Right lung (tissue), 10 donors: ENCODE measurements at places on chromosomes 7 and 10.
A peak's percentile ranks its signal among the peaks of the same experiment; 100 is the strongest.

- DNase-seq = no peak
Observed at GRCh38 chr10:72392571-72392970, 37.9 kb upstream of the DNAJB12 start.

DNA sequence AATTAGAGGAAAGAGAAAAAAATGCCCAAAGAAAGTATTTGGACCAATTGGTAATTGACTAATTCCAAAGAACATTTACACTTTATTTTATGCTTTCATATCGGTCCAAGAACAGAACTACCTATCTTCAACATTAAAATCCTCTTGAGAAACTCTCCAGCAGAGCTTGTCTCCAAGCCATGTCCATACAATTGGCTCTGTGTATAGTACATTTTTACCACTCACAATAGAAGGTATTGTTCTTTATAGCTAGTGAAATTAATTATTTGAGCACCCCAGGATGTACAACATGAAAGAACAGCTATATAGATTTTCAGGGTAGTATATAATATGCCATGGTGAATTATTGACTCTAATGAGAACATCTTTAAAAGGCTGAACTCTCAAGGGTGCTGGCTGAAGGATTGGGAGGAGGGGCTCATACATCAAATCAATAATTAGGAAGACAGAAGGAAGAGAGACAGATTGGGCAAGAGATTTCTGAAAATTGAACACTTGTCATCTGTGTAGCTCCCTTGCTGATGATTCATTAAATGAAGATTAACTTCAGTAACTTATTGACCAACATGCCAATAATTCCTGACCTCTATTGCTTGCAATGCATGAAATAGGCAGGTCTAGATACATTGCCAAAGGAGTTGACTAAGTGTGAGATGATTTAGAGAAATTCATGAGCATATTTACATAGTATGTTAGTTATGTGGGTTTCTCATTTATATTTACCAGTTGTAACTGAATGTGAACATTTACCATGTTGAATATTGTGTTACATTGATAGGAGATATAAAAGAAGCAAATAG lies 249.7 kb downstream of the MTERF1 start:
- DNase-seq = no peak

DNA sequence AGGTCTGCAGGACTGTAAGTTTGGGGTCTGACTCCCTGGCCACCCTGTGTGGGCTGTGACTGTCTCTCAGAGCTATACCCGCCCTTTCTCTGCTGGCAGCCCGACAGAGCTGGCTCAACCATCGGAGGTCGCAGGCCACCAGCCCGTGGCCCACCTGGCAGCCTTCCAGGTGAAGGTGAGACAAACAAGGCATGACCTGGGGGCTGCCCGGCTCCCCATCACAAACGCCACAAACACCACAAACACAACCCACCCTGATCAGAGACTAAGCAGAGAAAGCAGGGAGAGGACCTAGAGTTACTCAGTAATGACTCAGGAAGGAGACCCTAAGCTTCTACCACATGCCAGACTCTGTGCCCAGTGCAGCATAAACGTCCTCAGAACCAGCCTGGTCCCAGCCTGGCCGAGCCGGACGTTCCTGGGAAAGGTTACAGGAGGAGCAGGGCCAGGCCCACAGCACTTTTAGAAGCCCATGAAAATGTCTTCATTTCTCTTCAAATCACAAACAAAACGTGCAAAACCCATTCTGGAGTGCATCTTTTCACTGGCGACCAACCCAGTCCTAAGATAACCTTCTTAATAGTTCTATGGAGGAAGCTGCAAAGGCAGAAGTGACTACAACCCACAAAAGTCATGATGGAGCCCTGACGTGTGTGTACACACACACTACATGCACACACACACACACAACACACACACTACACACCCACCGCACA lies 66.8 kb downstream of the MKI67 start:
- DNase-seq = no peak

- no peak for DNase-seq
Observed at GRCh38 chr10:47266602-47267001, 33.4 kb upstream of the GDF10 start.

DNA sequence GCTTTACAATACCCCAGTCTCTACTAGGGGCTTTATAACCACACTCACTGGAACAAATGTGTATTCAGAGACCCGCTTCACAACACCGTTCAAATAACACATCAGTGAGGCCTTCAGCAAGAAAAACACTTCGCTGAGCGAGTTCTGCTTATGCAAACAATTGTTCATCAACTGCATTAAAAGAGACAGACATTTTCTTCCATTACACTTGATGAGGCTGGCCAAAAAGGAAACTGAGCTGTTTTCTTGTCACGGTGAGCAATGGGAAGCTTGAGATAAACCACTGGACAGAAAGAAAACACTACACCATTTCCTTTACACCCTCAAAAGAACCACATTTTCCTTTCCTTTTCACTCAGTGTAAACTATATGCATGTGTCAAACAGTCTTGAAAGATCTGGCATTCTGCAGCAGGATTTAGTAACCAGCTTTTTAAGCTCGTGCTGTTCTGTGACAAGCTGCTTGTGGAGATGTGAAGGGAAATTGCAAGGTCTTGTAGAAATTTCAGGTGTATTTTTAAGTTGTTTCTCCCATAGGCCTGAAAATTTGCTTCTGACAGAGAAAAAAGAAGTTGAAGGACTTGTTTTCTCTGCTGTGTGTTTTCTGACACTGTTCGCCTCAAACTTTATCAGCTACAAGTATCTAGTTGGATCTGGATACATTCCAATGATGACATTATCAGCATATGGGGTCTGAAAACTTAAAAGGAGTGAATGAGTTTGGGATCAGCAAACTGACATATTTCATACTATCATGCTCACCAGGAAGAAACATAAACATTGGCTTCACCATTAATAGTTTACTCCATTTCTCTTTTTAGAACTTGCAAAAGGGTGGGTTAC lies 693.1 kb downstream of the PARD3 start:
- DNase-seq = no peak

DNA sequence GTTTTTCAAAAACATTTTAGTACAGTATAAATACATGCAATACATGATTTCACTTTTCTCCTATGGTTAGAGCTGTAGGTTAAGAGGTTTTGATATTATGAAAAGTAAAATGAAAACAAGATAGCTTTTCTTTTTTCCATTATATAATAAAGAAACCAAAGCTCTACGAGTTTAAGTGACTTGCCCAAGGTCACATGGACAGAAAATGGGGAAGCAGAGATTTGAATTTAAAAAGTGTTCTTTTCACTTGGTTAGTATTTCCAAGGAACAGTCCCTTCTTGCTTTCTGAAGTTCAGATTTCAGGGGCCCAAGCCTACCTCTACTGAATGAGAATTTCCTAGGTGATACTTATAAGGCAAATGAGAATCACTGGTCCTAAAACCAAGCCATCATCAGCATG lies 13.2 kb upstream of the MAP3K8 start:
- DNase-seq = no peak

DNA sequence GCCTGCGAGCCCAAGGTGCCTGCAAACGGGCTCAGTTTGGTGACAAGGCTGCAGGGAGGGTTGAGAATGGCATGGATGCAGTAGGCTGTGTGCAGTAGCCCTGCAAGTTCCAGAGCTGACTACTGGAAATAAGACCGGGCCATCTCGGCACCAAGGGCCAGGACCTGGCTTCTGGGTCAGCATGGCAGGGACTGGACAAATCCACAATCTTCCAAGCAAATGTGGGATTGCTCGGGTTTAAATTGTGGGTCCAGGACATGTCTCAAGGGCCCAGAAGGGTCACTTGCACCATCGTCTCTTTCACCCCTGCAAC lies 78.0 kb downstream of the GPR26 start:
- DNase-seq = no peak

- no peak for DNase-seq
Observed at GRCh38 chr10:61669161-61669725, 6.5 kb downstream of the CABCOCO1 start.

DNA sequence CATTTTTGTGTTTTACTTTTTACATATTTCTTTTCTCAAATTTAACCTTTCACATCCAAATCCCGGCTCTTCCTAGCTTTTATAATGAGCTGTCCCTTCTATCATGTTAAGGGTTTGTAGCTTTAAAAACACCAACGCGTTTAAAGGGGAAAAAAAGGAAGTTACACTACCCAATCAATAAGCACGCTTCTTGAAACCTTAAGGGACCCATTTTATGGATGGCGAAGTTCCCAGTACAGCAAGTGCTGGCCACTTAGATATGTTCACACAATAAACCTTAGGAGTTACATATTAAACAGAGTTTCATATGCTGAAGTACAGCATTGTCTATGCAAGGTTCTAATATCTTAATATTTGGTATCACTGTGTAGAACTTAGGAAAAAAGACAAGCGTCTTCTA lies 1.8 kb downstream of the GNG11 start:
- no peak for DNase-seq

GRCh38 chr10:92239600-92240288 lies 51.1 kb downstream of the CPEB3 start:
- peak; percentile 36 for DNase-seq

GRCh38 chr7:107387128-107387527 lies 82.7 kb upstream of the GPR22 start:
- DNase-seq = no peak

- peak; percentile 44 for DNase-seq
Observed at GRCh38 chr7:4739528-4739992, 35.9 kb upstream of the AP5Z1 start.

DNA sequence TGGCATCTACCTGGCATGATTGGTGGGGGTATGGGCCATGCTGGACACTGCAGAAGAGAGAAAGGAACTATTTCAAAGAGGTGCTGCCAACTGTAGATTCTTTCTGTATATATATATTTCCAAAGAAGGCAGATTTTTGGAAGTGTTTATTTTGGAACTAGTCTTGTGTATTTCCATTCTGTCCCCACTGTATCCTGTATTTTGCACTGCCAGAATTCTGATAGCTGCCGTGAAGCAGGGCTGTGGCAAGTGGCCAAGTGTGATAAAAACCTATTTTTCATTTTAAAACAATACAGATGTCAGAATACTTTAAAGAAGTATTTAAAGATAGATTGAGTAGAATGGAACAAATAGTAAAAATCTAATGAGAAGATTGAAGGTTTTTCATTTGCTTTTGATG lies 17.1 kb downstream of the MCU start:
- peak; percentile 66 for DNase-seq

DNA sequence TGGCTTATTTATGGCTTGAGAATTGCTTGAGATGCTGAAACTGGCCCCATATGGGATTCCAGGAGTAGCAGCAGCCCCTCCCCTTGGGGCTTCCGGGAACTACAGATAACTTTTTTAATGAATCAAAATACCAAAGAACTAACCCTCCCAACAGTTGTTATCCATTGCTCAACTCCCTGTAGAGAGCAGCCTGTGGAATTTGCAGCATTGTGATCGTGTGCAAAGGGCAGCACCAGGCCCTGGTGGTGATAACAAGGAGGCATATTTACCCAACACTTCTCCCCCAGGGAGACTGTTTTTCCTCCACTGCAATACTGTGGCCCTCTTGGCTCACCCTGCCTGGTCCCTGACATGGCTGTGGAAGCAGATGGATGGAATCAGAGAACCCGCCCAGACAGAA lies 196.2 kb downstream of the PLXNA4 start:
- peak; percentile 67 for DNase-seq

DNA sequence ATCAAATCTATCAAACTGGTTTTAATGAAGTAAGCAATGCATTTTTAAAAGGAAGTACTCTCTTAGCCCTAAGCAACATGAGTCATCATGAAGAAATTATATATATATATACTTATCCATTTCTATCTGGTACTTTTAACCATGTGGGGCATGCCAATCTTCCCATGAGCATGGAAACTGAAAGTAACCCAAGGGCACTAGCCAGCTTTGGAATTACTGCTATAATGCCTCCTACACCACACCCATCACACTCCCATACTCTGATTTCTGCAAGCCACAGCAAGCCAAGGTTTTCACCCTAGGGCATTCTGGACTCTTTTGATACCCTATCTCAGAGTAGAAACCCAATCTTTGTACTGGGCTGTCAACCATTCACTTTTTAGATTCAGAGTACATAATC lies 204.6 kb downstream of the IMMP2L start:
- no peak for DNase-seq

DNA sequence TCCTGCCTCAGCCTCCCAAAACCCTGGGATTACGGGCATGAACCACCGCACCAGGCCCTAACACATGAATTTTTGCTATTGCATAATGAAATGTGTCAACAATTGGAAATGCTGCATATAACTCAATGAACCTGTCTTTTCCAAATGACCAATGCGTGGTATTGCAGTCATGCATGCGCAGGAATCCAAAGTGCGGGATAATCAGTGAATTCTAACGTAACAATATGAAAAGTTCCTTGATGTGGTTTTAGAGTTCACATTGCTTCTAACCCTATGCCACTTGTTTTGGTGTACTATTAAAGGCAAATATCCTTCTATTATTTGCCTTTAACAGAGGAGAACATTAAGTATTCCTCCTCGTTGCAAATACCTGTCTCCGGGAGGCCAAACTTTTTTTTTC lies 10.5 kb downstream of the TDRD1 start:
- DNase-seq = no peak

DNA sequence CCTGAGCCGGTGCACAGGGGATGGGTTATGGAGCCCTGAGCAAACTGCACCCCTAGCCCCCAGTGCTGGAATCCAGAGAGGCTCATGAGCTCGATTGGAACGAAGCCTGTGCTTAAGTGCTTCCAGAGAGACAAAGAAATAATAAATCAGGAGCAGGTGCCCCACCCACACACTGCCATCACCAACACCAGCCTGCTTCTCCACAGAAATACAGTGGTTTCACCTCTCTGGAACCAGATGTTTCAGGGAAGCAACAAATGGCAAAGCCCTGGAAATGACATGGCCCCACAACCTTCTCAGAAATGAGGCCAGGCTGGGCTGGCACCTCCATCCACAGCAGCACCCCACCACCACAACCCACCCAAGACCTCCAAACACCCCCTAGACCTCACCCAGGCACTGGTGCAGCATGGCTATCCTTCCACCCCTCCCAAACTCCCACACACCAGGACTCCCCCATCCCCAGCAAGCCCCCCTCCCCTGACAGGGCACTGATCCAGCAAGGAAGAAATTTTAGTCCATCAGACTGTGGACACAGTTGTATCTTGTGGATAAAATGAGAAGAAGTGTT lies 4.1 kb upstream of the SLC18A3 start:
- no peak for DNase-seq

- no peak for DNase-seq
Observed at GRCh38 chr10:987620-987869, 689 bp upstream of the GTPBP4 start.

GRCh38 chr7:2725178-2726105 lies 37.4 kb downstream of the AMZ1 start:
- DNase-seq = no peak

- DNase-seq = no peak
Observed at GRCh38 chr10:116597543-116597942, 6.8 kb downstream of the PNLIPRP1 start.

DNA sequence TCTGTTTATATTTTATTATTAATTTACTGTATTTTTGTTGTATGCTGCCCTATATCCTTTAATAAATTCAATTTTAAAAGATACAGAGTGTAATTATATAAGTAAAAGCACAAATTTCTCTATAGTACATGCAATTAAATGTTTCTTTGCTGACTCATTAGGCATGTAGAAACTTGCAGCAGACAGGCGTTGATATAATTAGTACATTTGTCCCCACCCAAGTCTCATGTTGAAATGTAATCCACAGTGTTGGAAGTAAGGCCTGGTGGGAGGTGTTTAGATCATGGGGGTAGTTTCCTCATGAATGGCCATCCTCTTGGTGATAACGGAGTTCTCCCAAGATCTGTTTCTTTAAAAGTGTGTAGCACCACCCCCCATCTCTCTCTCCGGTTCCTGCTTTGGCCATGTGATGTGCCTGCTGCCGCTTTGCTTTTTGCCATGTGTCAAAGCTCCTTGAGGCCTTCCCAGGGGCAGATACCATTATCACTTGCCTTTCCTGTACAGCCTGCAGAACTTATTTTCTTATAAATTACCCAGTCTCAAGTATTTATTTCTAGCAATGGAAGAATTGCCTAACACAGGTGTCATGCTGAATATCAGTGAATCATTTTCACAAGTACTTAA lies 63.7 kb downstream of the TSPAN12 start:
- DNase-seq = no peak
